Stimulated activated CD4-positive, alpha-beta T cell treated with anti-CD3 and anti-CD28 coated beads, Interleukin-4, amount 100 ng/mL, for 24 hours (primary cell): ENCODE measurements at places on chromosomes 2 and 18.

- DNase-seq: no peak
These were observed 112.1 kb upstream of the PIK3C3 start for GRCh38 chr18:41842886-41843285.

- no peak for DNase-seq
These were observed 96.8 kb downstream of the MTCL1 start for GRCh38 chr18:8802017-8802672.

DNA sequence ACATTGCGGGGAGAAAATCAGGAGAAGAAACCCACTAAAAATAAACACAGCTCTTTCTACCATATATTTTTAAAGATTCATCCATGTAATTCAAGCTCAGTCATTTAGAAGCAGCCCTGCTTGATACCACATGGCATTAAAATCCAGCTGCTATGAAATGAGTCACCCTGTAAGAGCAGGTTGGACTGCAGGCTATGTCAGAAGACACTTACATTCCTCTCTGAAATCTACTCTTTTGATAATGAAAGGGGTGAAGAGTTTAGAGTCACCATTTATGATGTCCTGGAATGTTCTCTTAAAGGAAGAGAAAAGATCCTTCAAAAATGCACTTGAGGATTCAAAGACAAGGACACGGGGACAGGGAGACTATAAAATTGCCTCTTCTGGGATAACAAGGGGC, 100.6 kb upstream of the APCDD1 start:
- DNase-seq: no peak

- DNase-seq: no peak
These were observed 81.9 kb downstream of the DYNAP start for GRCh38 chr18:54672846-54673475.

DNA sequence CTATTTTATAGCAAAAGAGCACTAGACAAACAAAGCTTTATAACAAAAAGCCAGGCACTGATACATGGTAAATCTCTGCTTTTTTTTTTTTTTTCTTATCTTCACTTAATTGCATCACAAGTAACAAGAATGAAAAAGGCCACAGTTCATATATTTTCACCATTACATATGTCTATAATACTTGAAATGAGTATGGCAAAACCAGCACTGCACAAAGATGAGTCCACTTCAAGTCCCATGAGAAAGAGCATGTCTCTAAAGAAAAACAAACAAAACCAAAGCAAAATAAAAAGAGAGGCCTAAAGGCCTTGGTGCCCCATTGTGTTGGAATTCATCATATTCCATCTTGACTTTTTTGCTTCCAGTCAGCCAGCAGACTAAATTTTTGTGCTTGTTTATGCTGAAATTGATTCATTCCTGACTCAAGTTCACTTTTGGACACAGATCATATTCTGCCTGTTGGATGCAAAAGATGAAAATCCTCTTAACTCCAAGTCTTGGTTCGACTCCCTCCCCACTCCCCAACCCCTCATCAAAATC, 264.9 kb upstream of the CCDC68 start:
- DNase-seq: no peak

DNA sequence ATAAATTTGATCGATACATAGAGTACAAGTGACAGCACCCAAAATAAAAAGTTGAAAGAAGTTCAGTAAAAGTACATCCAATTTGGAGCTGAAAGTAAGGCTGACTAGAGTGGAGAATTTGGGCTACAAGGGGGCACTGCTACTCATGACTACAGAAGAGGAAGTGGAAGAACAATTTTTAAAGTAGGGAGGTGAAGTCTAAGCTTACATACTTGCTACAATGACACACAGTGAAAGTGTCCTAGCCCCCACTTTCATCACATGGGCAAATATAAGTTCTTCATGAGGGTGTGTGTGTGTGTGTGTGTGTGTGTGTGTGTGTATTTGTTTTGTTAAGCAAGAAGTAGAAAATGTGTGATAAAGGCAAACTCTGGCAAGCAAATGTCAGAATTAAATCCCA, 45.7 kb downstream of the MAP3K2 start:
- no peak for DNase-seq

DNA sequence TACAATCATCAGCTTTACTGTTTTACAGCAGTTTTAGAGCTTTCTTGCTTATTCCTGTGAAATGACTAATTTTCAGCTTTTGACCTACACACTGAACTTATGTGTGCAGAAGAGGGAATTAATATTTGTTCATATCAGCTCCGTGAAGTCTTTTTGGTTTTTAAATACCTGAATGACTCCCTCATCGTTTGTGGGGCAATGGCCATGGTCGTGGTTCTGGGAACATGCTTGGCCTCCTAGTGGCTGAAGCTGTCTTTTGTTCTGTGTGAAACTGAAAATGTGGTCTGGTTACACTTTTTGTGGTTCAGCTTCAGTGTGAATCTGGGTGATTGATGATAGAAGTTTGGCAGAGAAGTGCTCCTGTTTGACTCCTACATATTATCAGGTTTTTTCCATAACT, 408.1 kb downstream of the THSD7B start:
- DNase-seq: no peak

DNA sequence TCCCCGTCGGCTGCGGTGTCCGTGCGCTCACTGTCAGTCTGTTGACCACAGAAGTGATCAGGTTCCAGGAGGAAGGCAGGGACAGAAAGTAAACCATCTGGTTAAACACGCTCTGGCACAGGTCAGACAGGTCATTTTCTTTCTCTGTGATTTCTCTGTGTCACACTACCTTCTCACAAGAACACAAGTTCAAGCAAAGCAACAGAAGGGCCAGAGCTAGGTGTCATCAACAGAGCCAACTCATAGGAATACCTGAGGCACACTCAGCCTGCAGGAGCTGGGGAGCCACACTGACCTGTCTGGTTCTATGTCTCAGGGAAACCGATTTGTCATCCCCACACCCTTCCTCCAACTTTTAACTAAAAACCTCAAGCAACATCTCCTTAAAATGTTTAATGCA, 115.1 kb upstream of the ZBTB14 start:
- no peak for DNase-seq

DNA sequence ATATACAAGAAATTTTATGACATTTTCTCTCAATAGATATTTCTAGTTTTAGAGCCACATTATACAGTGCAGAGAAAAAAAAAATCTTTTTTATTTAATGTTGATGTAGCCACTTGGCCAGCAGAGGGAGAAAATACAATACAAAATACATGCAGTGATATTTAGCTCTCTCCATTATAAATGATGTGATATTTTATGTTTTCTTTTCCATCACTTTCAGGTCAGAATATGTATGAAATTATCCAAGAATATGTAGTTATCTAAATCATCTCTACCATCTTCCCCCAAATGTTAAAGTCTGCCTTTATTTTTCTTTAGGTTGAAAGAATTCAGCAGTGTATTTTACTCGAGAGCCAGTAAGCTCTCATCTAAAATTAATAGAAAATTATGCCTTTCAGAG, 533.6 kb upstream of the FSHR start:
- DNase-seq: no peak

GRCh38 chr2:58762176-58762781, 521.2 kb upstream of the FANCL start:
- no peak for DNase-seq

- peak; percentile 51 for DNase-seq
These were observed 26.3 kb downstream of the B4GALT6 start for GRCh38 chr18:31657823-31658669.

GRCh38 chr2:130762031-130762909, 6.9 kb downstream of the AMER3 start:
- DNase-seq: no peak

GRCh38 chr18:36468161-36468560, 170.6 kb downstream of the FHOD3 start:
- DNase-seq: no peak

- DNase-seq: no peak
These were observed 29.0 kb upstream of the MAPRE3 start for GRCh38 chr2:26941486-26941885.

GRCh38 chr2:29278966-29279365, 163.8 kb downstream of the CLIP4 start:
- DNase-seq: no peak

- no peak for DNase-seq
These were observed 171.2 kb upstream of the MYO3B start for GRCh38 chr2:170006587-170007325.

DNA sequence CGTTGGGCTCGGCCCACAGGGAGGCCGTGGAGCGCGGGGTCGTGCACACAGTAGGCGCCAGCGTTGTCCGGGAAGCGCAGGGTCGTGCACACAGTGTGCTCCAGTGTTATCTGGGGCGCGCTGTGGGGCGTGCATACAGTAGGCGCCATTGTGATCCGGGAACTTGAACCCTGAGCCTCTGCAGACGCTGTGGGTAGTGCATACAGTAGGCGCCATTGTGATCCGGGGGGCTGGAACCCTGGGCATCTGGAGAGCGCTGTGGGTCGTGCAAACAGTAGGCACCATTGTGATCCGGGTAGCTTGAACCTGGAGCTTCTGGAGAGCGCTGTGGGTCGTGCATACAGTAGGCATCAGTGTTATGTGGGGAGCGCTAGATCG, 793 bp downstream of the ZNF236 start:
- DNase-seq: no peak

DNA sequence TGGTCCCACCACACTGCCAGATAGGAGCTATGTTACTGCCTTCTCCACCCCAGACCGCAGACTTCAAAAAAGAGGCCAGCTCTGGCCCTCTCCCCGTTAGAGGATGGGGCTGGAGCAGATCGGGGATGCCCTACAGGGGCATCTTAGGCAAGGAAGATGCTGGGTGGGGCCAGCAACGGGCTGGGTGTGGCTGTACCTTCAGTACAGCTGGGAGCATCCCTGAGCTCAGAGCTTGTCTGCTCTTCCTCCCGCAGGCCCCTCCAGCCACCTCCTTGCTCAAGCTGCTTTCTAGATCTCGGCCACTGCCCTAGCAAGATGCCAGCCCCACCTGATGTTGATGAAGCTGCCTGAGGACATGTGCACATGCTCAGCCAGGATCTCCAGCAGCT, 9.8 kb downstream of the PTPRN start:
- DNase-seq: no peak

DNA sequence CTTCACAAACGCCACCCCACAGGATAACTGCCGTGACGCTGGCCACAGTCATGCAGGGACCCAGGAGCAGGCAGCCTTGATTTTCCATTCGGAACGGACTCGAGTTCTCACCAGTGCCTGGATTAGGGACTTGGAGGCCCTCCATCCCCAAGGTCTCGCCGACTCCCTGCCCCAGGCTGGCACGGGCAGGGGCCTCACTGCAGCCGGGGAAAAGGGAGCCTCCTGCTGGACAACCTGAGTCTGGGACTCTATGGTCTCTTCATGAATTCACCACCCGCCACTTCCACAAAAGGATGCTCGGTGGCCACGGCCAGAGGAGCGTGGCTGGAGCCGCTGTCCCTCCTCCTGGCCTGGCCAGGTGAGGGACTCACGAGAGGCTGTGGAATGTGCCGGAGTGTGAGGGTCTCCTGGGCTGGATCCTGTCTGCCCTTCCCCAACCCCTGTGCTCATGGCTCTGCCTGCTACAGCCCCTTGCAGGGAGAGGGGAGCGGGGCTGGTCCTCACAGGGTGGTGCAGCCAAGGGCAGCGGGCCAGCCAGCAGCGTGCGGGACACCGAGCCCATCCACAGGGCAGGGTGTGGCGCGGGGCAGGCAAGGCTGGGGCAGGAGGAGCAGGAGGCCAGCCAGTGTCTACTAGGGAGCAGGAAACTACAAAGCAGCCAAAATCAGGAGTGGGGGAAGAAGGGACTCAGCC, 42.3 kb downstream of the AQP12A start:
- peak; percentile 10 for DNase-seq

DNA sequence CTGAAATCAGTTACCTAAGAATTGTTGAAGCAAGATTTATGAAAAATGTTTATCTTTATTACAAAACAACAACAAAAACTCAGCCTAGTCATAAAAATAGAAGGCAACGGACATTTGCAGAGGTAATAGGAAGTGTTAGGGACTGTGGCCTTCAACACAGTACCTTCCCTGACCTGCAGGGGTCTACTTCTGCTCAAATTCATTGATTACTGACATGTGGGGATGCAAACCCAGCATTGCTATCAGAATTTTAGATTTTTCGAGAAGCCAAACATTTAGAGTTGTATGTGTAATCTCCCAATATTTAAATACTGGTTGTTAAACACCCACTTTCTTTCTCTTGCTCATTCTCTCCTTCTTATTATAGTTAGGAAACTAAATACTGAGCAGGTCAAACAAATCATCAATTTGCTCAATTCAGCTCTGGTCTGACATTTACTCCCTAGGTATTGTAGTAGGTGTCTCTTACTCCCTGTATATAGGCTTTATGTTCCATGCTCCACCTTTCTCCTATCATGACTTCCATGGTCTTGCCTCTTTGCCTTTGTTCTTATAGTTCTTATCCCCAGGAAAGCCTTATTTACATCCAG, 198.5 kb downstream of the UBE2E3 start:
- DNase-seq: peak; percentile 41

DNA sequence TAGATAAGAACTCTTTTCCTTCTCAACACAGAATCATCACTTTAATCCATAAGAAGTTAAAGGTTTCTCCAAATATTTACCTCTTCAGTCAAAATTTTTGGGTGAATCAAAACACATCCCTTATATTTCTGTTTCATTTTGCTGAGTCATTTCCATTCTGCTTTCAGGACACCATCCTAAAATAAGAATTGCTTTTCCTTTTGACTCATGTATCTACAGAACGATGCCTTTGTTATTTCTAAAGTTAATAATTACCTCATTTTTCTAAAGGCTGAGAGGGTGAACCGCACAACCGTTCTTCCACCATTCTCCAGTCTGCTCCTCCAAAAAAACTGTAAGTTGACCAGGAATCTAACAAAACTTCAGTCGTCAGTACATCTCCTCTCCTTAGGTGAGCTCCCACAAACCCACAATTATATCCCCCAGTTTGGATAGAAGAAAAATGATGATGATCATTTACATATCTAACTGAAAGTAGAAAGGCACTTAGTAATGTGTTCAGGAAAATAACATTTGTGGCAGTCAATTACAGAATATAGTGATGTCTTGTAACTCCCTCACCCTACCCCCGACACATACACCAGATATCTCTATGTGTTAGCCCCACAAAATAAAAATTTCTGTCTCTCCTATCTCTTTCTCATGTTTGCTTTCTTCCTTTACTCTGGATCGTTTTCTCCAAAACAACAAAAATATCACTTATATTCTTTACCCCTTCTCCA, 162.5 kb downstream of the RAD51AP2 start:
- DNase-seq: no peak

DNA sequence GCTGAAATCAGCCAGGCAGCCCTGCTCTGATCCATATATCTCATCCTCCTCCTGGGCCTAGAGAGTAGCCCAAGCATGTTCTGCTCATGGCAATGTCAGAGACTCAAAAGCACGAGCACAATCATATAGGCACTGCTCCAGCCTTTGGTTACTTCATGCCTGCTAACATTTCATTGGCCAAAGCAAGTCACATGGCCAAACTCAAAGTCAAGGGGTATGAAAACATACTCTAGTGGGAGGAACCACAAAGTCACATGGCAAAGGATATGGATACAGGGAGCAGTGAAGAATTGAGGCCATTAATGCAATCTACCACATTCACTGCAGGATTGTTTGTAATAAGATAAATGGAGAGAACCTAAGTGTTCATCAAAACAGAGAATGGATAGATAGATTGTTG, 87.8 kb upstream of the SPATS2L start:
- DNase-seq: no peak
